ENCODE measurements at places on chromosomes 1 and 21.

DNA sequence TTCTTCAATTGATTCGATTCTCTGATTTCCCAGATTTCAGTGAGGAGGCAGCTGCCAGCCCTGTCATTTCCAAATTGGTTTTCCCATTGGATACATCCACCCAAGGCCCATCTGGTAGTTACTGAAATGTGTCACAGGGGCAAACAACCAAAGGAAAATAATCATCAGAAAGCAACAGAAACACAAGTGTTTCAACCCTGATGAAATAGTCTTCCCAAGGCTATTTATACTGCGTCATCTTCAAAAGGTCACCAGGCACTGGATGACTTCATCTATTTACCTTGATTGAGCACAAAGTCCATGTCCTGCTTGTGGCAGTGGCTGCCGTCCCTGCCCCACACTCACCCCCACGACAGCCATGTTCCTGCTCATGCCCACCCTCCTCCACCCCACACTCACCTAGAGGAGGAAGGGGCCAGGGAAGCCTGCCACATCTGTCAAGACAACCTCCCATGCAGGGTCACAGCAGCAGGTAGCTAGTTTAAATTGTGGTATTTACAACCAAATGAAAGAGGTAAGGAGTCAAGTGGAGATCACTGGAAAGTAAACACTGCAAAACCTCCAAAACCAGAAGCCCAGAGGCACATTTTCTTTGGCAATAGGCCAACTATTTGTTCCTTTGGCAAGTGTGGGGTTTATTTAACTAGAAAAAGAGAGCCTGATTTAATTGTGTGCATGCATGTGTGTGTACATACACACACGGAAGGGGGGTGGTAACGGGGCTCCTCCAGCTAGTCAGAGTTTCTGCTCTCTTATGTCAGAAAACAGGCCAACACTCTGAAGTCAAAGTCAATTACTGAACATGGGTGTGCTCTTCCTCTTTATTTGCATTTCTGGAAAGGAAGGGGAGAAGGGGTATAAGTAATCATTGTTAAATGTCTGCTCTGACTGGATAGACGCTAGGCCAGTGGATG is 49.5 kb upstream of the RAB4A start:
- DNase-seq: peak; percentile 37

GRCh38 chr1:163523375-163524029 is 201.7 kb downstream of the NUF2 start:
- DNase-seq: no peak

- DNase-seq: no peak
Observed at GRCh38 chr1:2451741-2452140, 24.3 kb upstream of the PLCH2 start.

DNA sequence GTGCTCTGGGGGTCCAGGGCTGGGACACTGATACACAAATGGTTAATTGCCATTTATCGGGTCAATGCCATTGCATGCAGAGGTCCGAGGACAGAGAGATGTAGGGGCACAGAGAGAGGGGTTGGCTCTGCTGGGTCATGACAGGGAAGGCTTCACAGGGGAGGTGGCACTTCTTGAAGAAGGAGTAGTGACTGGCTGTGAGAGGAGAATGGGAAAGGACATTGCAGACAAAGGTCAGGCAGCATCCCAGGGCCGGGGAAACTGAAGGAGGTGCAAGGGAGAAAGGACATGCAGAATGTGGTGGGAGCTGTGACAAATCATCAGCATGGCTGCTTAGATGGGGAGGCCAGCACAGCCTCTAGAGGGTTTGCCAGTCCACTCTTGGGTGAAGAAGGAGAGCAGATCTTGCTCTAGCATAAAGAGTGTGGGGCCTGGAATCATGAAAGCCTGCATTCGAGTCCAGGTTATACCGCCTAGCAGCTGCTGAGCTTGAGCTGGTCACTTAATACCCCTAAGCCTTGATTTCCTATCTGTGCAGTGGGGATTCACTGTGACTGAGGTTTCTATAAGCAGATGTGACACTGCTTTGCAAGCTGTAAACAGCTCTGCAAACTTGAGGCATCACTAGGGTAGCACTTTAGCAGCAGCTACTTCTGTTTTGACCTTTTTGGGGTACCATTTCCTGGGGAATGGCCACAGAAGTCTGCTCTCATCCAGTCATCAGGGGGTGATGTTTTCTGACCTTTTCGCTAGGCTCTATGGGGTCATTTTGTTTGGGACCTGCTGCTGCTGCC is 59.2 kb upstream of the EPS8L3 start:
- DNase-seq: peak; percentile 49

DNA sequence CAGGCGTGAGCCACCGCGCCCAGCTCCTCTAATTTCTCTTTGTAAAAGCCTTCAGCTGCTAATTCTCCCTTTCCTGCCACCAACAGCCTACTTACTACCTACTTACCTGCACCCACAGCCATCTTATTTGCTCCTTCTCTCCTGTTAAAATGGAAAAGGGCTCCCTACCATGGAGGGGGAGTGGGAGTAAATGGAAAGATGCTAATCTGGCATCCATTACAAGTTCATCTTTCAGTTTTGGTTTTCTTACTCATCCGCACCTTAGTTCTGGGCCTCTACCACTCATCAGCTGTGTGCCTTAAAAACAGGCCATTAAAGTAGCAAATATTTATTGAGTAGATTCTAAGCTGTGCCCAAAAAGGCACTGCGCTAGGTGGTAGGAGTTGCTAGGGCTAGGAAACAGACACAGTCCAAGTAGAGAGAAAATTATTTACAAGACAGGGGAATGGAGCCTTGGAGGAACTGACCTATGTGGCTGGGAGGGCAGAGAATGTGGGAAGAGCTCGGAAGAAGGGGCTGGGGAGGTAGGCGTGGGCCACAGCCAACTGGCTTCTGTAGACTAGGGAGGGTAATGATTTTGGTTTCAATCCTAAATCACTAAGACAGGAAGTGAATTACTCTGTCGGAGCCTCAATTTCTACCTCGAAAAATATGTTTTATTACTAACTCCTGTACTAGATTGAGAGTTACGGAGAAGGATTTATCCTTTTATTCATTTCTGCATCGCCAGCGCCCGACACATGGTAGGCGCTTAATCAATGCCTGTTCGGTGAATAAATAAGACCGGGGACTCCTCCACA is 685 bp upstream of the DDI2 start:
- DNase-seq: peak; percentile 70

- no peak for DNase-seq
Observed at GRCh38 chr1:68796888-68797287, 300.0 kb upstream of the DEPDC1 start.

DNA sequence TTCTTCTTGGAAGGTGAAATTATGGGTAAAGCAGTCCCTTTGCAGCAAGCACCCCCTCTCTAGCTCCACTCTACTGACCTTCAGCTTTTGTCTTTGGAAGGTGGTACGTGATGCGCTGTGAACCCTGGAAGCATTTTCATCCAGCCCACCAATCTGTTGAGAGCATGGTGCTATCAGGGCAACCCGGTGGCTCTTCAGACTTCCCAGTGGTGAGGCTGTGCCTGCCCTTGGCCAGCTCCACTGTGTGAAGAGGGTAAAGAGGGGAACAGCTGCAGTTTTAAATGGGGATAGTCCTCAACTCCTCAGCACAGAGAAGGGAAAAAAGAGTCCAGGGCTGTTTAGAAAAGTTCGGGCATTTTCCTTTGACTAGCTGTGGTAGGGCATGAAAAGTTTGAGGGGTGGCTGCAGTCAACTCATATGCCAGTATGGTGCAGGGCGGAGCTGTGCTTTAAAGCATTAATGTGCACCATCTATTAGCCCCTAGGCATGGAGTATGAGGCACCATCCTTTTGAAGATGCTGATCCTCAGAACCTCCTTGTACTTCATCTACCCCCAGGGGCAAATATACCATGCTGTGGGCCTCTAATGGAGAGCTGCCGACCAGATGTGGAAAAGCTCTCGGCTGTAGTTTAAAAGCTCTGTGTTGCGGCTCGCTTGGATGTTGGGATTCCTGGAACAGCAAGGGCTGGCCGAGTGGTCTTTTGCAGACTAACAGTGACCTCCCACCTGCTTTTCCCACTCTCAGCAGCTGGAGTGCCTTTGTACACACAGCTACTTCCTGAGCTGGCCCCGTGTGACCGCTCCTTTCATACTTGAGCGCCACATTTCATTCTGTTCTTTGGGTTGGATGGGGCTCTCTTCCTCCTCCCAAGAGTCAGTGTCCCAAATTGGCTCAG is 123.0 kb downstream of the PEX14 start:
- no peak for DNase-seq

- no peak for DNase-seq
Observed at GRCh38 chr1:220093361-220094015, 444 bp upstream of the IARS2 start.

GRCh38 chr1:12627296-12627695 is 9.3 kb upstream of the DHRS3 start:
- DNase-seq: no peak

DNA sequence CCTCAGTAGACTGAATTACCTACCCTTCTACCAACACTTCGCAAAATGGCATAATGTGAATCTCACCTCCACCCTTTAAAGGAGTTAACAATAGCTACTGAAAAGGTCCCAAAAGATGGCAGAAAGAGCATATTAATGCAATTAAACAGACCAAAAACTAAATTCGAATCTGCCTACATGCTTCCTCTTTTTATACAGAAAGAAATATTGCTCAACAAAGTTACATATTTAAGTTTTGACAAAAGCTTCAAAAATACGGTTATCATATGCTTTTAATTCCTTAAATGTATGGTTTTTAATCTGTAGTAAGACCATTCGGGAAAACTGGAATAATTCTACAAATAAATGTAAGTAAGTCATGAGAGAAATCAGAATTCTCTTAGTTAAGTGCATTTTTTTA is 2.2 kb downstream of the APP start:
- DNase-seq: peak; percentile 65

DNA sequence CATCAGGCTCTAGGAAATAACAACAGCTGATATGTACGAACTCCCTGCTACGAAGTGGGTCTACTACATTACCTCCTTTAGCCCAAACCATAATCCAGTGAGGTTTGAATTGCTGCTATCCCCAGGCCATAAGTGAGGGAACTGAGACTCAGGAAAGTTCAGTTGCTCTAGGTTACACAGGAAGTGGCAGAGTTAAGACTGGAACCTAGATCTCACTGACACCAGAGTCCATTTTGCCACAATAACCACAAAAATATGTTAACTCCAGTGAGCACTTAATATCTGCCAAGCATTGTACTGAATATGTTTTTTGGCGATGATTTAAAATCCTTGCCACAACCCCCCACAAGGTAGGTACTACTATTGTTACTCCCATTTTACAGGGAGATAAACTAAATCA is 8.9 kb upstream of the TADA1 start:
- no peak for DNase-seq

DNA sequence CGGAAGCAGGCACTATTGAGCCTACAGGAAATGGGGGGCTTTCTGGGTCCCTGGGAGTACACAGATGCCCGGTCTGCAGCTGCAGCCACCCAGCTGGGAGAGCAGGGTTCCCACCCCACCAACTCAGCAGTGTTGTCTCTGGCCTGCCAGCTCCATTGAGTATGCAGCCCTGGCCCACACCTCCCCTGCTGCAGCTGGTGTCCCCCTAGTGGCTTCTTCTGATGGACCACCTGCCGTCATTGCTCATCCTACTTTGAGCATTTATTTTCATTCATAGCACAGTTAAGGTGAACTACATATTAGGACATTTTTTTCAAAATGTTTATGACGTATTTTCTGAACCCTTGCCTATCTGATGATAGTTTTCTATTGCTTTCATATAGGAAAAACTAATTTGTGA is 189.8 kb upstream of the LYPLAL1 start:
- no peak for DNase-seq
